ENCODE measurements at places on chromosomes 4 and X.

DNA sequence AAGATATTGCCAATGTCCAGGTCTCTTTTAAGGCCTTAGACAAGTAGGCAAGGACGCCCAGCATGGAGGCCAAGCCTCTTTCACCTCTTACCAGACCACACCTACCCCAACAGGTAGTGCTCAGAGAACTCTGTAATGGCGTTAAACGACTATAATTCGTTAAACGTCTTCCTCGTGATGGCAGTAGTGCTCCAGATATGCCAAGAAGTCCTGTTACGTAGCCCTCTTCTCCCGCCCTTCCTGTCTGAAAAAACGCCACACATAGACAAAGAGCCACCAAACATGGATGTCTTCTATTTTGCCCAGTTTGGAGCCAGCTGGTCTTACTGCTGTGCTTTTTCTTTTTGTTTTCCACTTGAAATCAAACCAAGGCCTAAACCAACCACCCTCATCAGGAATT is 190.7 kb downstream of the OR13H1 start:
- no peak for DNase-seq

DNA sequence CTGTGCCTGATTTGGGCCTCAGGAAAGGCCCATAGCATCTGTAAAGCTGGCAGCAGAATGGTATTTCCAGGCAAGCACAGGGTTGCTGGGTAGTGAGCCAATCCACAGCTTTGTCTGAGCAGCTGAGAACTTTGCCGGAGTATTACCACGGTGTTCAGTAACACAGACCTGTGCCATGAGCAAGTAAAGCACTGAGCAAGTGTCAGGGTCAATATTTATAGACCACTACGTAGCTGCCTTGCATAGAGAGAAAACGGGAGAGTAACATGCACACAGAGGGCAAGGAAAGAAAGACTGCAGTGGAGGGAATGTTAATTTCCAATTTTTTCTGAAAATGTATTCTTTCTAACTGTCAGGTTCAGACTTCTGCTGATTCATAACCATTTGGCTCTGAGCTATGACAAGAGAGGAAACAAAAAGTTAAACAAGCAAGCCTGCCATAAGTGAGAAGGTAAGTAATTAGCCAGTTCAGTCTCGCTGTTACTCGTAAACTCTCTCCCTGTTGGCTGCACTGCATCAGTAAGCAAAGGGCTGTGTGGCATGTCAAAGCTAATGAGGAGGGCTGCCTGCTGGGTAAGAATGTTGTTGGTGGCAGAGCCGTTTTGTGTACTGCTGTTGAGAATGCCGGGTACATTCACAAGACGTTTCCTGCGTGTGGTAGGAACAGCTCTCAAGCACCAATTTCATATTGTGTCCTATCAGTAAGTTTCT is 238.1 kb downstream of the BMPR1B start:
- no peak for DNase-seq

- DNase-seq = no peak
Observed at GRCh38 chrX:48761674-48762471, at the start of gene GLOD5. Gene GLOD5, plus strand, starts transcription at chrX:48761747. Its CDS starts 44 bp downstream, at chrX:48761791.

- no peak for DNase-seq
Observed at GRCh38 chrX:150087612-150088011, 149.3 kb upstream of the EOLA2 start.

- DNase-seq = peak; percentile 15
Observed at GRCh38 chrX:133985164-133985966, at the start of gene GPC3. Gene GPC3, minus strand, starts transcription at chrX:133985594.

DNA sequence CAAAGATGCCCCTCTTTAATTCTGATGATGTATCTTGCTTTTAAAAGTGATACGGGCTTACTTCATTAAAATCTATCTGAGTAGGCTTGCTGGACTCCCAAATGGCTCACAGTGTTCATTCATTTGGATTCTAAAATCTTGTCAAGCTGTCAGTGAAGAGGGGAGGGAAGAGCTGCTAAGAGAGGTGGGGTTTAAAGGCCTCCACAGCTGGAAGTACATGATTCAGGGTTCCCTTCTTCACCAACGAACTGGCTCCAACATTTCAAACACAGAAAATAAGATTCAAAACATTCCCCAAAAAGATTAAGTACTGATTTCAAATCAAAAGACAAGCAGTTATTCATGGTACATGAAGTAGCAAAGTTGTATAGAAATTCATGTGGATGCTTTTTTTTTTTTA is 133.0 kb upstream of the NAP1L5 start:
- no peak for DNase-seq

DNA sequence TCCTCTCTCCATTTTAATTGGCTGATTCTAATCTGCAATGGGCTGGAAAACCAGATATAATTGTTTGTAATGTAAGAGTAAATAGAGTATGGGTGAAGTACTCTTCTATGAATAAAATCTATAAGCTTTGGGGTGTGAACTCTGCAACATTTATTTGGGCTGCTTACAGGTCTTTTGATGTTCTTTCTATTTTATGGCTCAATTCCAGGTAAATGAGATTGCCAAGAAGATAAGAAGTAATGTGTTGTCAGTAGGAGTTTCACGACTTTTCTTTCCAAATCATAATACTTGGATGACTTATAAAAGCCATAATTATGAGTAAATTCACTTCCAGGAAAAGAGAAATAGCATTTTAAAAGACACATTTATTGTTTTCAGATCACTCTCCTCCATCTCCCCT is 103.5 kb downstream of the FMR1NB start:
- no peak for DNase-seq

- DNase-seq = no peak
Observed at GRCh38 chr4:161919442-161920220, 244.2 kb downstream of the FSTL5 start.

DNA sequence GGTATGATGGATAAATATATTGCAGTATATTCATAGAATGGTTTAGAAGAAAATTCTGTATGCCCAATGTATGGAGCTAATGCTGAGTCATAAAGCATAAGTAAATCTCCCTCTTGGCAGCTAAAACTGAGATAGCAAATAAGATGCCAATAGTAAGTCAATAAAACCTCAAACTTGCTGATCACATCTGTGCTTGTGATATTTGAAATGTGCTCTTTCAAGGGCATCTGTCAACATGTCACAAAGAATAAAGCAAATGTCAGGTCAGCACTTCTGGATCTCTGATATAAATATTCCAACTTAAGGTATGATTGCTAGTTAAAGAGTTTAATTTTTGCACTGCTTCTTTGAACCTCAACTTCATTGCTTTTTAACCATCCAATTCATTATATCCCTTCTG is 262.3 kb upstream of the EMCN start:
- no peak for DNase-seq

DNA sequence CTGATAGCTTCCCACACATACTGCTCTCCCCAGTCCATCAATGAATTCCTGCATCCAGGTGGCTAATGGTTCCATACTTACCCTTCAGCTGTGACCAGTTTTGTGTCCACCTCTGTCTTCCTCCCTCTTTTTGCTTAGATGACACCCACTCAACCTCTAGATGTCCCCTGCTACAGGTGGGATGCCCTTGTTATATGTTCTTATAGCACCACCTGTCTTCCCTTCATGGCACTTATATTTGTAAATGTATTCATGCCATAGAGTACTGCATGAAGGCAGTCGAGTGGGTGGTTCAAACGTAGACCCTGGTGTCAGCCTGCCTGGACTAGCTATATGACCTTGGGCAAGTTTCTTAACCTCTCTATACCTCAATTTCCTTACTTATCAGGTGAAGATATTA is 6.5 kb upstream of the USP46 start:
- DNase-seq = no peak

DNA sequence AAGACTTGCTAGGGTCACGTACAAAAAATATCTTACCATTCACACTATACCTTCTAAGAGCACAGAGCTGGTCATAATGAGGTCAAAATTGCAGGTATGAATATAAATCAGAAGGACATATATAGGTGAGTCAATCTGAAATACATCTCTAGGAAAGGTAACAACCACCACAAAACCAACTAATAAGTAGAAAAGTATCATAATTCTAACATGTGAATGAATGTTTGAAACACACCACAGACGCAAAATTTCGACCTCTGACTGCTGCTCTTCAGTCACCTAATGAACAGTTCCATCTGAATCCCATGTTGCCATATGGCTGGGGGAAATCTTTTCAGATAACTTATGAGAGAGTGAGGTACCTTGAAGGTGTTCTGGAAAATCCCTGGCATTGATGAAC is 22.1 kb downstream of the STAP1 start:
- no peak for DNase-seq

- no peak for DNase-seq
Observed at GRCh38 chr4:145681956-145682355, 2.0 kb downstream of the C4orf51 start.

DNA sequence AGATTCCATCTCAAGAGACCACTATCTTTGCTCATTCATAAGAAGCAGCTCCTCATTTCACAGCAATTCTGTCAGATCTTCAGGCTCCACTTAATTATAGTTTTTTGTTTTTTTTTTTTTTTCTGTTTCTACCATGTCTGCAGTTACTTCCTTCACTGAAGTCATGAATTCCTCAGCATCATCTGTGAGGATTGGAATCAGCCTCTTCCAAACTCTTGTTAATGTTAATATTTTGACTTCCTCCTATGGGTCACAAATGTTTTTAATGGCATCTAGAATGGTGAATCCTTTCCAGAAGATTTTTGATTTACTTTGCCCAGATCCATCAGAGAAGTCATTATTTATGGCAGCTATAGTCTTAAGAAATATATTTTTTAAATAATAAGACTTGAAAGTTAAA is 53.1 kb downstream of the BMP2K start:
- DNase-seq = no peak

All from suppressor macrophage (primary cell).